ENCODE measurements at places on chromosomes 3 and 15. TPM values are rescaled to one million over a fixed set of nuclear protein-coding genes. Genes with fewer than 3 reads are reported as not detected.

Gene PPP1R14D
- 0.33 TPM for total RNA-seq

Gene ZNF662
- not detected for total RNA-seq

Gene HRH1
- 6.6 TPM for total RNA-seq

Gene MST1
- total RNA-seq, result 1.3 TPM

Gene REC114
- not detected for total RNA-seq

Gene DAZL
- not detected for total RNA-seq

Gene PAQR9
- 2.2 TPM for total RNA-seq

Gene TRIP4
- 25.9 TPM for total RNA-seq

Gene CILP
- total RNA-seq, result 0.24 TPM

Gene AGTR1
- 0.72 TPM for total RNA-seq

Gene OSTN
- not detected for total RNA-seq

Gene CCRL2
- total RNA-seq, result 0.17 TPM

Gene COLQ
- 0.23 TPM for total RNA-seq

Gene RAB5A
- total RNA-seq, result 50.1 TPM

Gene RARB
- total RNA-seq, result 10.3 TPM

Gene NPAP1
- not detected for total RNA-seq

Gene PLA2G4D
- total RNA-seq, result not detected

Gene CDHR4
- total RNA-seq, result 0.22 TPM

Gene PPP2R3A
- 2.3 TPM for total RNA-seq

Gene CADM2
- total RNA-seq, result 0.11 TPM

Gene TMCO5A
- total RNA-seq, result not detected

Gene MME
- not detected for total RNA-seq

Gene PLSCR2
- not detected for total RNA-seq

Gene FSIP1
- 0.70 TPM for total RNA-seq

Gene SLC22A14
- 0.07 TPM for total RNA-seq

Gene CYP8B1
- total RNA-seq, result not detected

Gene GOLGA8T
- total RNA-seq, result 0.80 TPM

Gene ROPN1
- not detected for total RNA-seq

Gene PLS1
- 10.5 TPM for total RNA-seq

Gene SLC24A5
- not detected for total RNA-seq

Gene CCR9
- not detected for total RNA-seq

Gene WDR93
- 0.25 TPM for total RNA-seq

Gene TTLL13
- 0.12 TPM for total RNA-seq

Gene SERPINI2
- total RNA-seq, result not detected

Gene CTNNB1
- 181 TPM for total RNA-seq

Gene C3orf22
- total RNA-seq, result not detected

Gene CNTN3
- total RNA-seq, result not detected

Gene ITGA11
- total RNA-seq, result 2.4 TPM

Gene GP5
- total RNA-seq, result not detected

Measured in A549 treated with Mapracorat at 1 μM for 4 hours (cell line).